ENCODE measurements at places on chromosomes 13 and 19.

DNA sequence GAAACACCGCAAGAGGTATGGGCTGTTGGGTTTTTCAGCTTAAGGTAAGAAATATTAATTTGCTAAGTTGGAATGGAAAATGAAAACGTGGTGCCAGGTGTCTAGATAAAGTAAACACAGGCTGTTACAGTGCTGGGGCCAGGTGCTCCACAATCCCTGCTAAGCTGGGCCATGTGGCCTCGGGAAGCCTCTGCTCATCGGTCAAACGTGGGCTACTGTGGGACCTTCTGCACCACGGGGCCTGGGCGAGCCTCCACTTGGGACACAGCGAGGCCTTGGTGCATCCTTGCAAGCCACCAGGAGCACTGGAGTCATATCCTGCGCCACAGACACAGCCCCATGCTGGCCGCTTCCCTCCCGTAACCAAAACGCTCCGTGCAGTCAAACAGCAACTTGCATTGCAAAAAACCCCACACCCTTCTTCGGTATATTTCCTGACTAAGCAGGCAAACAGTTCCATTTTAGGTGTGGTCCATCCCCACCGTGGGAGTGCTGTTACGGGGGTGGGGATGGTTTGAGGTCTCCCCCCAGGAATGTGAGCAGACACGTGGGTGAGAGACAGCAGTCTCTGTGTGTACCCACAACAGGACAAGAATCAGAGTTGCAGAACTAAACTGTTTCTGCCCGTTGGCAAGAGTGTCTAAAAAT is 96.3 kb upstream of the SOX1 start:
- no peak for DNase-seq

GRCh38 chr13:41809962-41810361 is 150.9 kb downstream of the VWA8 start:
- no peak for DNase-seq

DNA sequence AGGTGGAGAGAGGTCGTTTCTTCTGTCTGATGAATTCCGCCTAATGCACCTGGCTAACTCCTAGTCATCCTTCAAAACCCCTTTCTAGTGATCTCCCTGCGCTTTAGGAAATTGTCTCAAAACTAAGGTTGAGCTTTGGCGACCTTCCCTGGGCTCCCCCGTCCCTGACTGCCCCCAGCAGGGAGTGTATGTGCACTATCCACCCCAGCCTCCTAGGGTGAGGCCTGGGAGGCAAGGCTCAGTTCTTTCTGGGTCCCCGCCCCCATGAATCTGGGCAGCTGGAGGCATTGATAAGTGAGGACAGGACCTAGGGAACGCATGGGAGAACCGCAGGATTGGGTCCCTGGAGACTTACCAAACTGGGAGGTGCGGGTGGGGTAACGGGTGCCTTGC is 378 bp downstream of the TLE6 start:
- no peak for DNase-seq

DNA sequence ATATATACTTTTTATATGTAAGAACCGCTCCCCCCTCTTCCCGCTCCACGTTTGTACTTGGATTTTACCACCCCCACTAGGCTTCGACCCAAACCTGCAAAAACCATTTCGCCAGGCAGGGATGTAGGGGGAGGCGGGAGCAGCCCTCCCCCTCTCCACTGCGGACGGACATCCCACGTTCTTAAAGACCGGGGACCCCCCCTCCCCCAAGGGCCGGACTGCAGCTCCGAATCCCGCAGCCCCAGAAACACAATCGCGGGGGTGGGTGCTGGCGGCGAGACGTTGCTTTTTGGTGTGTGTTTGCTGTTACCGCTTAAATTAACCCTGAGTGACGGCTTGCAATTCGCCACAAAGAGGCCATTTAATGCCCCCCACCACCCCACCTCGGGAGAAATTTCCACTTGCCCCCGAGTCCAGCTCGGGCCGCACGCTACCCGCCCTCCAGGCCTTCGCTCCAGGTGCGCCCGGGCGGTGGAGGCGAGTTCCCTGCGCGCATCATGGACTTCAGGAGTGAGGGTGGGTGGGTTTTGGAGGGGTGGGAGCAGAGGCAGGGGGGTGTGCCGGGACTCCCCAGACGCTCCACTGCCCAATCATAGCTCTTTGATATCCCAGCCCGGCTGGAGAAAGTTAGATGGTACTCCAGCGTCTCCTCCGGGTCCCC is 15.8 kb downstream of the NFIX start:
- DNase-seq: no peak

DNA sequence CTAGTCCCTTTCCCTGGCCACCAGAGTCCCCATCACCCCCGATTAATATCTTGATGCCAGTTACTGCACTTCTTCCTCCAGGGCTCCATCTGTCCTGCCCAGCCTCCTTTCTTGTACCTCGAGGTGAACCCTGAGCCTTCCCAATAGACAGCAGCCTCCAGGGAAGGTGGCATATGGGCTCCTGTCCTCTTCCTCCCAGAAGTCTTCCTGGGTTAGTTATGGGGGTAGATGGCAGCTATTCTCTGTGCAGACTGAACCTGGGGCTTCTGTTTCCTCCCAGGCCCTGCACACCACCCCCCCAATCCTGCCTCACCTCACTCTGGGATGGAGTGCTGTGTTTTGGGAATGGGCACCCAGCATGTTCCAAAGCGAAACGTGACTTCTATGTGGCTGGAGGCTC is 2.6 kb downstream of the RNF225 start:
- no peak for DNase-seq
